Tibial nerve (tissue), 4 donors: ENCODE measurements at places on chromosomes 6 and 20. TPM values are rescaled to one million over a fixed set of nuclear protein-coding genes. Genes with fewer than 3 reads are reported as not detected.

Gene HLA-A
- 479 TPM for total RNA-seq

Gene MMP24
- total RNA-seq = 0.21 TPM

Gene RTEL1
- total RNA-seq = 35.0 TPM

Gene LY6G6F
- not detected for total RNA-seq

Gene PSORS1C2
- total RNA-seq = not detected
